Calu3 (cell line): ENCODE measurements at places on chromosomes 11 and 22. TPM values are rescaled to one million over a fixed set of nuclear protein-coding genes. Genes with fewer than 3 reads are reported as not detected.

DNA sequence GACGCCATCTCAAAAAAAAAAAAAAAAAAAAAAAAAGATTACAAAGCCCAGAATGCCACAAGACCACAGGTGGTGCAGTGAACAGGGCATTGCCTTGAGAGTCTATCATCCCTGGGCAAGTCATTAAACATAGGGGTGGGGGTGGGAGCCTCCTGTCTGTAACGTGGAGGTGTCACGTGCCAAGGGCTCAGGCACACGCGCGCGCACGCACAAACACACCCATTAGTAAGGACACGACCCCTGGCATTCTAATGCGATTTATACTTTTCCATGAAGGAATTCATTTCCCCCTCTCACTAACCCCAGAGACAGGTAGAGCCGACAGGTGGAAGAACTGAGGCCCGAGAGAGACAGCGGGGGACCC lies 5.8 kb upstream of the GCAT start:
- DNase-seq = no peak

DNA sequence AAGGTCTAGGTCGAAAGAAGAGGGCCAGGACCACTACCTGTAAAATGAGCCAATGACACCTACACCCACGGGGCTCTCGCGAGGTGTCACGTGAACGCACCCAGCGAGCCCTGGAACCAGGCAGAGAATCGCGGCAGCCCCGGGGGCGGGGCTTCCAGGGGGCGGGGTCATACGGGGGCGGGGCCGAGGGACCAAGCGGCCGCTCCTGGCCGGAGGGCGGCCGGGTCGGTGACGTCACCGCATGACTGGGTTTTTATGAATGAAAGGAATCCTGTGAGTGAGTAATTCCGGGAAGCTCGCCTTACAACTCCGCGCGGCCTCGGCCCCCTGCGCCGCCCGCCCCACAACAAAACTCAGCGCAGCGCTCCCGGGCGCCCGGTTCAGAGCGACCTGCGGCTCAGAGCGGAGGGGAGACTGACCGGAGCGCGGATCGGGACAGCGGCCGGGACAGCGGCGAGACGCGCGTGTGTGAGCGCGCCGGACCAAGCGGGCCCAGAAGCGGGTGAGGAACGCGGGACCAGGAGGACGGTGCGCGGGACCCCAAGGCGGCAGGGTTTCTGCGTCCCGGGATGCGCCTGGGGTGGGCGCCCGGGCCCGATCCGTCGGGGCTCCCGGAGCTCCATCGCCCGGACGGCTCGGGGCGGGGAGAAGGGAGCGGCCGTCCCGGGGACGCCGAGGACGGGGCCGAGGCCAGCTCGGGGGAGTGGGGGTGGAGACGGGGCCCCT lies at the start of gene MAFF:
Gene MAFF, plus strand, starts transcription at position 284 of the 726 bp plus-strand sequence. CDS start 11,860 bp downstream, outside the sequence.
- peak; percentile 97 for DNase-seq

- no peak for DNase-seq
These were observed 95.5 kb downstream of the PGR start for GRCh38 chr11:101034076-101034475.

Gene CYTH4
- total RNA-seq = 0.38 and 0.59 TPM in 2 replicates

Gene RAB36
- 2.1 and 2.6 TPM in 2 replicates for total RNA-seq

Gene SOX6
- total RNA-seq = 18.4 and 22.0 TPM in 2 replicates

DNA sequence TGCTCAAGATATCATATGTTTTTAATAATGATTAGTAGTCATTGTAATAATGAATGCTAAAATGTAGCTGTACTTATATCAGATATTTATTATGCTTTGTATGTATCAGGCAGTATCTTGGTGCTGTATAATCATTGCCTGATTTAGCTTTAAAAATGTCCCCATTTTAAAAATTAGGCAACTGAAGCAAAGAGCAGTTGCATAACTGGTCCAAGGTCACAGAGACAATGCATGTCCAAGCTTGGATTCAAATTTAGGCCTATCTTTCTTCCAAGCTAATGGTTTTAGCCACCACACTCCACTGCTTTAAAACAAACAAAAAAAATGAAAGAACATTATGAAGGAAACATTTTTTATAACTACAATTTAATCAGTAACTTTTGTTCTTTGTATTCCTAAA lies 725.8 kb upstream of the RAG2 start:
- no peak for DNase-seq

DNA sequence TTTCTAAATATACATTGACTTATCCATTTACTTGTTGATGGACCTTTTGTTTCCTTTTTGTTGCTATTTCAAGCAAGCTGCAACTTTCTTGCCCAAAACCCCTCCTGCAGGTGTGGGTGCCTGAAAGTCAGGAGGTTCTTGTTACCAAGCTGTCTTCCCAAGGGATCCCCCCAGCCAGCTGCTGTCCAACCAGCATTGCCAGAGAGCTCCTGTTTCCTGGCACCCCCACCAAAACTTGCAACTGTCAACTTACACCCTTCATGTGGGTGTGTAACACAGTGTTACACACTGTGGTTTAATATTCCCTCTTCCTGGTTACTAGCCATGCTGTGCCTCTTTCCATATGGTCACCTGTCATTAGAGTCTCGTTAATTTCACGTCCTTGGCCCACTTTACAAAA lies 1.6 kb upstream of the KRTAP5-1 start:
- no peak for DNase-seq

- no peak for DNase-seq
These were observed 2.6 kb downstream of the NELL1 start for GRCh38 chr11:20671856-20672546.

DNA sequence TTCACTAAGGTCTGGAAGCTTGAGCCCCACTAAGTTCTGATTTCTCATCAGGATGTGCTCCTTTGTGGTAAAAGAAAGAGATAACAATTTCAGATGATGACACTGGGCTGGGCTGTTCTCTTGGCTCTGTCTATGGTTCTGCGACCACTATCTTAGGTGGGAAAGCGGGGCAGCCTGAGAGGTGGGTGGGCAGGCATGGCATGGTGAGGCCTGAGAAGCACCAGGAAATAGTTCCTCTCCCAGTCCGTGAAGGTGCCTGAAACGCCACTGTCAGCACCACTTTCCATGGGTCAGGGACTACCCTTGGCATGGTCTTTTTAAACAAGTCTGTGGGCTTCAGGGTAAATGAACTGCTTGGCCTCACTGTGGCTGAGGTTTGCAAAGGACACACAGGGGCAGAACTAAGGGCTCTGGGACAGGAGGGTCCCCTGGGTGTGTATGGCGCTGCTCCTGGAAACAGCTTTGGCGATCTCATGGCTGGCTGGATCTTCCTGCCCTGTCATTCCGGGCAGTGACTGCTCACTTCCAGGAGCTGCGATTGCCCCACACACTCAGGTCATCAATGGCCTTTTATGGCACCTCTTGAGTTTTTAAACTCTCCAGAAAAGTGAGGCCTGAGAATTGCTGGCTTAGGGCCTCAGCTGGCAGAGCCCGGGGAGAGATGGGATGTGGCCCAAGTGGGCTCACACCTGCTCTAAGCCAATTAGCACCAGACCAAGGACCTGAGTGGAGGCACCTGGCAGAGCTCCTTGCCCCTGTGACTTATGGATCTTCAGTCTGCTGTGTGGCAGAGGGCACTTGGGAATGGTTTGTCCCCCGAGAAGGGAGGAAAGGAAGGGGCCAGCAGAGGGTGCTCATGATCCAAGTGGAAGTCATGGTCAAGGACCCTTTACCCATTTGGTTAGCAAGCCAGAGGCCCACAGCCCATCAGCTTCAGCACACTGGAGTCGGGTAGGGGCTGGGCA lies 55.6 kb upstream of the LYVE1 start:
- peak; percentile 49 for DNase-seq

- no peak for DNase-seq
These were observed 43.3 kb downstream of the USP35 start for GRCh38 chr11:78231962-78232501.

DNA sequence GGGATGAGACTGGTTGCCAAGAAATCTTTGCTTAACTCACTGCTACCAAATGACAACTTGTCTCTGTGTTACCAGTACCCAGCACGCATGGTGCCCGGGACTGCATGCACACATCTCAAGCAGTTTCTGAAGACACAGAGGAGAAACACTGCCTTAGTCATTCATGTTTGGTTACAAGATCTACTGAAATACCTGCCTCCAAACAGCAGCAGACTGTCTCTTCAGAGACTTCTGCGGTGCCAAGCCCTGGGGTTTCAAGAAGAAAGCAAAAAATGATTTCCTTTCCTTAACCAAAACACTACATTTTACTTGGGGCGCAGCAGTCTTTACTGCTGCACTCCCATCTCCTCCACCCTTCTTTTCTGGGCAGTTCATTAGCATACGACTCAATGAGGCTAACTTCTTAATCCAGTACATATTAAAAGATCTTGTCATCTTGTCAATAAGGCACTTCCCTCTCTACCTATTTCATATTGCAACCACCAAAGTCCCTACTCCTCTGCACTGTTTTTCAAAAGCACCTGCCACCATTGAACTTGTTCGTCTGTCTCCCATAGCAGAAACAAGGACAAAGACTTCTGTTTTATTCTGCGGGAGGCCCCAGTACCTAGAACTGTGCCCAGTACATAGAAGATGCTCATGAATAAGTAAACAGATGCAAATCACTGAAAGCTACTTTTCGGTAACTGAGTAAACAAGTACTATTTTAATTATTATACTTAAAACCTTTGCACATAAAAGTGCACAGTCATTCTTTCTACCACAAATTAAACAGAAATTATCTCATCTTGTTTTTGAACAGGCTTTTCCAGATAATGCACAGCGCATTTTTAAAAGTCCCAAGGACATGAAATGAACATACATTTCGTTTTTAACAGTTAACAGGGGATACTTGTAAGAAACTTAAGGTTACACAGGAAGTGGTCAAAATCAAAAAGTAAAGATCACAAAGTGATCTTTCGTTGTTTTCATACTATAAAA lies 4.0 kb downstream of the NAP1L4 start:
- DNase-seq = no peak

GRCh38 chr22:39932918-39933649 lies 27.1 kb upstream of the TMA7B start:
- peak; percentile 58 for DNase-seq

Gene PHOX2A
- total RNA-seq = not detected in 2 replicates

- no peak for DNase-seq
These were observed 816.9 kb upstream of the CCDC90B start for GRCh38 chr11:84103096-84103495.

DNA sequence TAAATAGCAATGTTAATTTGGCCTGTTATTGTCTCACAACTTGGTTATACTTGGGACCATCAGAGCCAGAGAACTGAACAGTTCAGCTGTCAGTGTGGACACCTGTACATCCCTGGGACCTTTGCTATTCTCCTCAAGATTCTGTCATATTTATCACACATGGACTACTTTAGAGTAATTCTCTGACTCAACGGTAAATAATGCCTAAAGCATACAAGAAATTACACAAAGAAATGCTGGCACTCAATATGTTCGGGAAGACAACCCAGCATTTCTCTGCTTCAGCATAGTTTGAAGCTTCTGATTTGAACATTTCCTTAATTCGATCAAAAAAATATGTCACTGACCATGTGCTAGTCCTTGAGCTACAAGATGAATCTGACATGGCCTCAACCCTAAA lies 34.6 kb upstream of the MMP13 start:
- DNase-seq = no peak

DNA sequence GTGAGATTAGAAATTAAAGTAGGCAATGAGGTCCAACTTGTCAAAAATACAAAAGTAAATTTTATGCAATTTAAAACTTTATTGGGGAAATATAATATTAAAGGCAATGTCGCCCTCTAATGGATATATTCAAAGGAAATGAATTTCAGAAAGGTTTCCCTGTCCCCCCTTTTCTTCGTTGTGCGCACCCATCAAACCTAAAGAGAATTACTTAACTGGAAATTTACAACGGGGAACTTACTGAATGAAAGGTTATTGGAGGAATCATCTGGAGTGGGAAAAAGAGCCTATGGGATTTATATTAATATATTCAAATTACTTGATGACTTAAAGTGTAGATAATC lies 1.7 kb upstream of the ABTB2 start:
- no peak for DNase-seq

Gene IRAG1
- total RNA-seq = not detected in 2 replicates
